NCI-H1436 treated with DMSO at 0.1 percent for 48 hours (cell line): ENCODE measurements at places on chromosomes 5 and 9.

- no peak for DNase-seq
Observed at GRCh38 chr9:94768766-94769165, 42.3 kb downstream of the AOPEP start.

DNA sequence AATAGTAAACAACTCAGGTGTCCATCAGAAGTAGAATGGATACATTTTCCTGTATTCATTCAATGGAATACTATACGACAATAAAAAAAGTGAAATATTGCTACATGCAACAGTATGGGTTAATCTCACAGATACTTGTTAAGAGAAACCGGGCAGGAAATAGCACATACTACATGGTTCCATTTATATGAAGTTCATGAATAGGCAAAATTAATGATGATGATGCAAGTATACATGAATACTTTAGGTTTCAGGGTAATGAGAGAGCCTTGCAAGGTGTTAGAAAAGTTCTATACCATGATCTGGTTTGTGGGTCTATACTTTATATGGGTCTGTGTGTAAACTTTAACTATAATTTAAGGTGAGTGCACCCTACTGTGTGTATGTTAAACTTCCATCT lies 390.4 kb downstream of the ADGRV1 start:
- no peak for DNase-seq

- no peak for DNase-seq
Observed at GRCh38 chr5:120546922-120547321, 82.8 kb downstream of the PRR16 start.

DNA sequence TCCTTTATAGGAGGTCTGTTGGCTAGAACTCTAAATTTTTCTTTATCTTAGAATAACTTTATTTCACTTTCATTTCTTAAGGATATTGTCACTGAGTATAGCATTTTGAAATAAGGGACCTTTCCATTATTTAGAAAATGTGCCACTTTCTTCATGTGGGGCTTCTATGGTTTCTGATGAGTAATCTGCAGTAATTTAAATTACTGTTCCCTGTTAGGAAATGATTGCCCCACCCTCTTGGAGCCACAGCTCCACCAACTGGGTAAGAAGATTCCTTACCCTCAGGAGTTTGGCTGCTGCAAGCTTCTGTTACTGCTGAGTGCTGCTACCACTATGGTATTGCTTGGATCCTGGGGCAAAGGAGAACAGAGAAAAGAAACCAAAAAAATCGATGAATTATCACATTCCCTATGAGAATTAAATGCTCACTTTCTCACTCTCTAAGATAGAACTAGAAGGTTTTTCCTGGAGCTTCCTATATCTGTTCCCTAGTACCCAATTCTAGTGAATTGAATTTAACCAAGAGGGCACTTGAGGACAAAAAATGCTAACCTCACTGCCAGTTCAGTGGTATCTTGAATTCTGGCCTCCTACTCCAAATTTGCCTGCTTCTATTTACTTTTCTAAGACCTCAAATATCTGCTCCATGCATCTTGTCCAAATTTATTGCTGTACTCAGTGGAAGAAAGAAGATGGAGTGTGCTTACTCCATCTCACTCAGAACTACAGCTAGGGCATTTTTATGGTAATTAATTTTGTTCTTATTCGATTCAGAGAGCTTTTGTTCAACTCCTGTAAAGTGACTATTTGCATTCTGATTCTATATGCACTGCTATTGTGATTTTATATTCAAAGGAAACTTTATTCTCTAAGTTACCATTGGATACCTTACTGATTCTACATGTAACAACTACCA lies 2111.3 kb downstream of the MAT2B start:
- no peak for DNase-seq

- DNase-seq: no peak
Observed at GRCh38 chr5:39506211-39506610, 81.4 kb upstream of the DAB2 start.

DNA sequence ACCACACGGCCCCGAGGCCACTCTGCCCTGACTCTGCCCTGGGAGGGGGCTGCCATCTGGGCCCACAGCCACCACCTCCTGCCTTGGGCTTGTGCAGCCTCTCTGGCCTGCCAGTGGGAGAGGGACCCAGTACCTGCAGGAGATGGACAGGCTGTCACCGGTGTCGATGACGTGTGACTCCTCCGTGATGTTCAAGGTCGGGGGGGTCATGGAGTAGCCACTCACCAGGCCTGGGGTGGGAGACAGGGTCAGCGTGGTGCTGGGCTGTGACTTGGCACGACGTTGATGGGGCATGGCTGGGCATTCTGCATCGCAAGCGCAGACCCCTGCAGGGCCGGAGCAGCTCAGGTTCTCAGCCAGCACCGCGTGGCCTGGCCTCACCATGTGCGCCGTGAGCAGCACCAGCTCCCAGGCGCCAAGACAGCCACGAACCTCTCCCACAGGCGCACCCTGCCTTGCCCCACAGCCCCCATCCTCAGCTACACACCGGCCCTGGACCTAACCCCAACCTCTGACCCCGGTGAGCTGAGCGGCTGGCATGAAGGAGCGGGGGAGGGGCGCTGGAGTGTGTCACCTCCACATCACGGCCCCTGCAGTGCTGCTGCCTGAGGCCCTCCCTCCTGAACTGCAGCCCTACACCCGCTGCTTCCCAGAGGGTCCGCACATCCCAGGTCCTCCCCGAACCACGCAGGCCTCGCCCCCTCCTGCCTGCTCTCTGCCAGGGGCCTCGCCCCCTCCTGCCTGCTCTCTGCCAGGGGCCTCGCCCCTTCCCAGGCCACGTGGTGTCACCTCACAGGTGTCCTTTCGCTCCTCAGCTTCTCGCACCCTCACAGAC lies 17.6 kb downstream of the FLT4 start:
- no peak for DNase-seq

- DNase-seq: no peak
Observed at GRCh38 chr5:142753116-142753631, 17.0 kb upstream of the ARHGAP26 start.

- DNase-seq: no peak
Observed at GRCh38 chr9:120941046-120941770, 14.6 kb upstream of the TRAF1 start.

- DNase-seq: no peak
Observed at GRCh38 chr5:943201-943917, 50.7 kb downstream of the TRIP13 start.

DNA sequence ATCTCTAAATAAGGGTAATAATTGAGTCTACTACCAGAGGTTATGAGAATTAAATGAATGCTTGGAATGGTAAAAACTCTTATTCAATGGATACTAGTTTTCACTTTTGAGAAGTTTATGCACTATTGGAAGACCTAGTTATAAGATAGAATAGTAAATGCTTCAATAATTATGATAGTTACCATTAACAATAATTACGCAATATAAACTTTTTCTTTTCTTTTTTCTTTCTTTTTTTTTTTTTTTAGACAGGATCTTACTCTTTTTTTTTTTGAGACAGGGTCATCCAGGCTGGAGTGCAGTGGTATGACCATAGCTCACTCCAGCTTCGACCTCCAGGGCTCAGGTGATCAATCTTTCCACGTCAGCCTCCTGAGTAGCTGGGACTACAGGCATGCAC lies 6.7 kb downstream of the ALDOB start:
- no peak for DNase-seq

DNA sequence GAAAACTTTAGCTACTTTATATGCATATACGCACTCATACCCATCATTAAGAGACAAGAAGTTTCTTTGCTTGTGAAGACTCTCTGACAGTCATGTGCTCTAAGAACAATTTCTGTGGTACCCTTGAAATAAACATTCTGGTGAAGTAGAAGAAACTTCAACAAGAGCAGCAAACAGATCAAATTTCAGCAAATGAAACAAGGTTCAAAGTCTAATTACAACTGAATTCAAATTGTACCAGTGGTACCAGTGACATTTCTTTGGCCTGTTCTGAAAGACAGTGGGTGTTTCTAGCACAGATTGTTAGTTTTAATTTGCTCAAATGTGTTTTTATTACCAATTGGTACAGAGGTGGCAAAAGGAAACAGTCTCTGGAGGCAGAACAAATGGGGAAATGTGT lies 391.0 kb downstream of the CHSY3 start:
- DNase-seq: no peak

DNA sequence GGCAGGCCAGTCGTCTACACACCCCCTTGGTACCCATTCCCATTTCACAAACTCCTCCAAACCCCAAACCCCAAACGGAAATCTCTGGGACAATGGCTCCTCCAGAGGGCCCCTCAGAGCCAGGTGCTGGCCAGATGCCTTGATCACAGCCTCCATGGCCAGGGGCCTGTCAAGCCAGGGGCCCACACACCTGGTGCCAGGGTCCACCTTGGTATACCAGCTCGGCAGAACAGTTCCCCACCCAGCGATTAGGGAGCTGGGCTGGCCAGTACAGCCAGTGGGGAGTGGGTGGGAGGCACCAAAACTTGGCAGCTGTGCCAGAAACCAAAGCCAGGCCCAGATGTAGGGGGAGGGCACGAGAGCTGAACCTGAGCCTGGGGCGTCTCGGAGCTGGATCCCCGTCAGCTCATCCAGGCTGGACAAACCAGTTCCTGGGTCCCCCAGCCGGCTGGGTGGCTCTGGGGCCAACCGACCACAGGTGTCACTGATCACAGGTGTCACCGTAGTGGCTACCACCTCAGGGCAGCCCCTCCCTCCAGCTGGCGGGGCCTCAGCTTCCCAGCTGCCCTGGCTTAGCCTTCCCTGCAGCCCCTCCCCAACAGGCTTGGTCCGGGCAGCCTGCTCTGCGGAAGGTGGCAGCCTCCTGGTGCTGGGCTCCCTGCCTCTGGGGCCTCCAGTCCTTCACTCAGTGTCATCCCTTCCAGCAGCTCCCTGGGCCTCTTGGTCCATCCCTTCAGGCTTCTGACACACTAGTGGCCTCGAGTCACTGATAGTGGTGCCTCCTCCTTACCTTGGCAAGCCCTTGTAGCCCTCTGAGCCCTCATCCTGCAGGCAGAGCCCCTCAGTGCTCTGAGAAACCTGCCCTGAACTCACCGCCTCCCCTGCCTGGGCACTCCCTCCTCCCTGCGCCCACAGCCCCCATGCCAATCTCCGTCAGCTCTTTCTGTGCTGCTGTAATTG lies 6.6 kb upstream of the RMND5B start:
- no peak for DNase-seq

GRCh38 chr5:171323806-171324632 lies 15.0 kb downstream of the TLX3 start:
- DNase-seq: no peak

GRCh38 chr5:158947846-158948245 lies 151.9 kb downstream of the EBF1 start:
- no peak for DNase-seq

DNA sequence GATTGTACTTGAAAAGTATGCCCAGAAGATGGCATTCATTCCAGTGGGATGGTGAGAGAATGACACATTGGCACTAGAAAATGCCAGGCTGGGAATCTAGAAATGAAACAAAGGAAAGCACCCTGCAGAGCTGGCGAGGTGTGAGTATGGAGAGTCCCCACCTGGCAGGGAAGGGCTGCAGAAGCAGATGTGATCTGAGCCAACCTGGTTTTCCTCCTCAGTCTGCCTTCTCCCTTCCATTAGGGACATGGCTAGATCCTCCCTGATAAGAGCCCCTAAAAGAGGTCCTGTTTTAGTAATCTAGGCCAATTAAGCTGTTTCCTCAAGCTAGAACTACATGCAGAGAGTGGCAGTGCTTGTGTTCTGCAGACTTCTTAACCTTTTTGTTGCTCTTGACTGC lies 24.7 kb upstream of the TNFSF15 start:
- no peak for DNase-seq

GRCh38 chr9:93517331-93517730 lies 59.1 kb upstream of the PHF2 start:
- DNase-seq: no peak

DNA sequence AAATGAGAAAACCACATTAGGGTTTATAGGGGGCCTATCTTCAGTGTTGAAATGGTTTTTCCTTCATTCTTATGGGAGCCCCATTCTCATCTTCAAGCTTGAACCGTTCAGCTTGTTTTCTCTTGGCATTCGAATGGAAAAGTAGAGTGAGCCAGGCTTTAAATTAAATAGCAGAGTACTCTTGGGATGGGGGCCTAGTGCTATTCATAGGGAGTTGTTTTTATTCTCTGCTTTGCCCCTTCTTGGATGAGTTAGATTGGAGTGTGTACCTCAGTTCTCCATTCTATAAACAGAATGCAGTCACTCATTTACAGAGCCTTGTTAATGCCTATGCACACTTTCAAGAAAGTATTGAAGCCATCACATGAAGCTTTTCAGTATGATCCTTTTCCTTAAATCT lies 127.9 kb downstream of the FAM170A start:
- no peak for DNase-seq

- no peak for DNase-seq
Observed at GRCh38 chr5:151156507-151157420, 815 bp downstream of the ANXA6 start.

DNA sequence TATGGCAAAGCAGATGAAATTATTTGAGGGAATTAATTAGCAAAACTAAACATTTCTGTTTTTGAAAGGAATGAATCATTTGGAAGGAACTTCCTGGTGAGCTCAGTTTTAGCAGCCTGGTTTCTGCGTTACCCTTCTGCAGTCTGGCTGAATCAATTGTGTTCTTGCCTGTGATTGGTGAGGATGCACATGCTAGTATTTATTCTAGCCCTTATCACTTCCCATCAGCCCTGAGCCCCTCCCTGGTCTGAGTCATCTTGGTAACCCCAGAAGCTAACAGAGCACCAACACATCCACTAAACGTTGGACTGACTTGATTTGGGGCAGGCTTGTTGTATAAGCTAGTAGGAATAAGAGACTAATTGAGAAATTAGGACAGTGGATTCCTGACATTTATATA lies 6.6 kb downstream of the TJP2 start:
- DNase-seq: no peak

DNA sequence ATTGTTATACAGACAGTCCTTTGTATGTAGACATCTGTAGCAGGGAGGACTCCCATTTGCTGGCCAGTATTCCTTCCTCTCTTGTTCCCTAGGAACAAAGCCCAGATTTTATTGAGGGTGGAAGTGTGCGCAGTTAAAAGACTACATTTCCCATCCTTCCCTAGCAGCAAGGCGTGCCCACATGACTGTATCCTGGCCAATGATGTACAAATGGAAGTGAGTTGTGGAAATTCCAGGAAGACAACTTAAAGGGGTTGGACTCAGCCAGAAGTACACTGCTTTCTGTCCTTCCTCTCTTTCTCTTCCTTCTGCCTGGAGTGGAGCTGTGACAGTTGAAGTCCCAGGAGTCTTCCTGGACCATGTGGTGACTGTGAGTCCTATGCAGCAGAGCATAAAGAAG lies 89.0 kb downstream of the HRH2 start:
- DNase-seq: no peak

DNA sequence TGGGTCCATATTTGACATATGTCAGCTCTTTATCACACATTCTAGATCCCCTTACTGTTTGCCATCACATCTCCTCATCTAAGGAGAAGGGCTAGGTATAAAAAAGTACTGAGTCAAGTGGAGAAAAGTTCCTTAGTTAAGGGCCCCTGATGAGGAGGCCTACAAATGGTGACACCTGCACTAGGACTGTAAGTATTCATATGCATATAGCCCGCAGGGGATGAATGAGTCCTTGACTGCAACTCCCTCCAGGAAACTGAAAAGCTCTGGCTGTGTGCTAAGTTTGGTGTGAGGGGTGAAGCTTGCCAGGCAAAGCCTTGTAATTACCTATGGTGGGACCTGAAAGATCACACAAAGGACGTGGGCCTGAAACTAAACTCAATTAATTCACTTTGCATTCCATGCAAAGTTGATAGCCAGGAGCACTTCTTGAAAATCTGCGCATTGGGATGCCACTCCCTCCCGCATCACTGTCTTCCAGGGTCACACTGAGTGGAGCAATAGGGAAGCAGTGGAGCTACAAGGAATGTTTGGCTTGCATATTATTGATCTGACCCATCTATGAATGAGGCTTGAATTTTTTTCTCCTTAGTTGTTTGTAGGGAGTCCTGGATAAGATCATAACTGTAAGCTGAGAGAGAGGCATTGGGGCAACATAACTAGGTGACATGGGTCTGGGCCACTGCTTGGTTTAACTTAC lies 11.9 kb upstream of the EQTN start:
- no peak for DNase-seq
